NCI-H526 (cell line): ENCODE measurements at places on chromosomes 3 and 15.

GRCh38 chr3:42256135-42256819 is 9.7 kb downstream of the CCK start:
- no peak for DNase-seq

GRCh38 chr3:150081084-150081483 is 110.4 kb upstream of the PFN2 start:
- DNase-seq, result no peak

DNA sequence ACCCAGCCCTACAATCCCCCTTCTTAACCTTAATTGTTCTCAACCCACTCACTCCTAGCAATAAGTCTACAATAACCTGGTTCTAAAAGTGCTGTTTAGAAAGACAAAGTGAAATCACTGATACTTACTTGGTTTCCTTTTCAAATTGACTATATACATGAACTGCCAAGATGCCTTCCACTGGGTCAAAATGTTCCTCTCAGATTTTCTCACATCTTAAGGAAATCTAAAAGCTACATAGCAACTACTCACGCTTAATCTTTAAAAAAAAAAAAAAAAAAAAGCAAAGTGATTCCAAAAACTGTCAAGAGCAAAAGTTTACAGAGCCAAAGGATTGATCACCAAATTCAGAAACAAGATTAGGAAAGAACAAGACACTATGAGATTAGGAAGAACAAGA is 68.7 kb upstream of the MAP4 start:
- DNase-seq, result no peak

GRCh38 chr3:66800941-66801545 is 197.1 kb upstream of the KBTBD8 start:
- no peak for DNase-seq

DNA sequence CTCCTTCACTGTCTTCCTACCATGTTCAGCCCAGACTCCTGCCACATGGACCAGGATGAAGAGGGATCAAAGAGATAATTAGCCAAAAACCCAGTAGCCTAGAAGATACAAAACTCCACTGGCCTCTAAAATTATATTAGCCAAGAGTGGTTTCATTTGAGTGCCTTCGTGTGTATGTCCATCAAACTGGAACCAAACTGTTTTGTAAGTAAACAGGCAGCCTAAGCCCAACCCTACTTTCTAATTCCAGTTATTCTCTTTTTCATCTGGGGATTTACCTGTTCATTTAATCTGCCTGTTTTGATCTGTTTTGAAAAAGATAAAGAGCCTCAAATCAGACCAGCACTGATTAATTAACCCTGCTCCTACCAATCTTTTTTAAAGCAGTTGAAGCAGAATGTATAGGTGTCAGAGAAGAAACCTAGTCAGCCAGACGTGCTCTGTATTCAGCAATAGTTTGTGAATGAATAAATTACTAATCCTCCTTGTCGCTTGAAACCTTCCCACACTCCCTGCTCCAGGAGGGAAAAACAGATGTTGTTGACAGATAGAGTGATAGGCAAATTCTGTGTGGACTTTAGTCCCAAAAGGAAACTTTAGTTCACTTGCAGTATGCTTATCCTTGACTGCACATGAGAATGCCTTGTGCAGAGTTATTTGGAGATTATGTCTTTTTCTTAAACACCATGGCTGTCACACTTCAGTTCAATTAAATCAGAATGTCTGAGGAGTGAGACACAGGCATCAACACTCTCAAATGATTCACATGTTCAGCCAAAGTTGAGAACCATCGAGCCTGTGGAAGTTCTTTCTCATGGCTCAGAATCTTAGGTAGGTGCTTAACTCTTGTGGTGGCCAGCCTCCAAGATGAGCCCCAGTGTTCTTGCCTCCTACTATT is 55.5 kb upstream of the ZBED2 start:
- DNase-seq, result peak; percentile 43

DNA sequence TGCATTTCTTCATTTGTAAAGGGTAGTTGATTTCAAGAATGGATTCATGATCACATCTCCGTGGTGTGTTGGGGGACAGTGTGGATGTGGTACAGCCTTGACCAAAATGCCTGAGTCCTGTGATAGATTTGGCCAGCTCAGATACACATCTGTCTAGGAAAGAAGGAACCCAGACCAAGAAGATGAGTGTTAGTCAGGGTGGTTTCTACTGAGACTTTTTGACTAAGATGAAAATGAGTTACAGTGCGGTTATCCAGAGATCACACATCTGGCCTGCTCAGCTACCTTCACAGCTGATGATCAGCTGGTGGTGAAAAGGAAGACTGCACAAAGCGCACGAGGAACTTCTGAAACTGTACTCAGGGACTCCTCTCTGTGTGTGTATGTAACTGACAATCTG is 68.0 kb downstream of the FNDC3B start:
- no peak for DNase-seq

GRCh38 chr3:52892625-52893311 is 4.6 kb downstream of the STIMATE start:
- DNase-seq, result no peak

GRCh38 chr3:27559835-27560234 is 75.7 kb upstream of the SLC4A7 start:
- DNase-seq, result no peak
